ENCODE measurements at places on chromosomes 2 and 18.

- no peak for DNase-seq
Observed at GRCh38 chr18:72895548-72895947, 27.8 kb upstream of the NETO1 start.

GRCh38 chr2:38065502-38066135, 10.3 kb downstream of the CYP1B1 start:
- DNase-seq = no peak

- no peak for DNase-seq
Observed at GRCh38 chr2:185689906-185690539, 48.6 kb upstream of the FSIP2 start.

DNA sequence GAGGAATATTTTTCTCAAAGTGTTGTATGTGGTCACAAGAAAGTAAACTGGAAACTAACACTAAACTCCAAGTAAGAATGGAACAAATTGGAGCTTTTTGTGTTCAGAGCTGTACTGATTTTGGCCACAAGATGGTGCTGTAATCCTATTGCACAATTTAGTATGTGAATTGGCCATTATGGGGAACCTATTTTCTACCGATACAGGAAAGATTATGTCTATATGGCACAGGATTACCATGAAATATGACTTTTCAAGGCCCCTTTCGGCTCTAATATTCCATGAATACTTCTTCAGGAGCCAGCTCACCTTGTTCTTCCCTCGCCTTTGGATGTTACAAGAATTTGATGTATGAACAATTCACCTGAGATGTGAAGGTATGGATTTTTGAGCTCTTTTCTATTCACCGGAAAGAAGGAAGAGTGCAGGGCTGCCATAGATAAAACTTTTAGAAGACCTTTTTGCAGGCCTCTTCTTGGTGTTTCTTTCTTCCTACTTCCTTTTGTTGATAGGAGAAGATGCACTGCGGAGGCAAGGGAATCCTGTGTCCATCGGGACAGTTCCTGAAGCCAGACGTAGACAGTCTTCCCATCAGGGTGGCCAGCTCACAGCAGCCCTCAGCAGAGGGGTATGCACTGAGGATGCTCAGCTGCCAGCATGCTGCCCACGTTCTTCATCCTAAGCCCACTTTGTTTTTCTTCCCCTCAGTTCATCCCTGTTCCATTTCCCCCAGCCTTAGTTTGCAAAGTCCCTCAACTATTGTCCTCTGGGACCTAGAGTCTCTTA, 13.3 kb downstream of the MRPL44 start:
- DNase-seq = peak; percentile 49

- DNase-seq = no peak
Observed at GRCh38 chr2:218964041-218964771, 4.7 kb downstream of the CDK5R2 start.

- no peak for DNase-seq
Observed at GRCh38 chr2:174063492-174064092, 98.4 kb upstream of the SP3 start.

- no peak for DNase-seq
Observed at GRCh38 chr2:97958184-97958583, 37.6 kb downstream of the TMEM131 start.

DNA sequence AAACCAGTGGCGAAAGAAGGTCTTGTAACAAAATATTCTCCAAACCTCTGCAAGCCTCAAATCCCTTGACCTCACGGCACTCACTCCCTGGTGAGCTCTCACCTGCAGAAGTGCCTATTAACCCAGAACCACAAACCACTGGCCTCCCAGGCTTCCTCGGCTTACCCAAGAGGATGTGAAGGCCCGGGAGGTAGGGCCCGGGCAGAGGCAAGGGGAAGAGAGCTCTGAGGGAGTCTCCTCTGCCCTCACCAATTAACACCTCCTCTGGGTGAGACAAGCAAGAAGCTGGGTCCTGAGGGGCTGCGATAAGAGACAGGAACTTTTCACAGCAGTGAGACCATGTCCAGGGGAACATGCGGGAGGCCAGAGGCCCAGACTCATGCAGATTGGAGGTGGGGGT, 53.7 kb downstream of the EMX1 start:
- no peak for DNase-seq
